Activated T-helper 1 cell treated with anti-CD3 and anti-CD28 coated beads, Interleukin-2, amount 50 U/mL, for 16 hours (primary cell): ENCODE measurements at places on chromosomes 3 and 15.

GRCh38 chr3:127780536-127781400 lies 41.5 kb downstream of the MGLL start:
- DNase-seq, result no peak

- no peak for DNase-seq
These were observed 5.9 kb upstream of the GRAMD2A start for GRCh38 chr15:72203507-72203837.

GRCh38 chr3:11464356-11464755 lies 179.4 kb downstream of the VGLL4 start:
- DNase-seq, result no peak

- DNase-seq, result no peak
These were observed 144.3 kb downstream of the TJP1 start for GRCh38 chr15:29677871-29678461.

GRCh38 chr3:22606938-22607337 lies 596.2 kb upstream of the UBE2E2 start:
- DNase-seq, result no peak

GRCh38 chr3:149723781-149724180 lies 28.5 kb downstream of the COMMD2 start:
- no peak for DNase-seq

- DNase-seq, result no peak
These were observed 375.9 kb upstream of the NAALADL2 start for GRCh38 chr3:174483254-174483653.

- no peak for DNase-seq
These were observed 90.1 kb downstream of the VGLL4 start for GRCh38 chr3:11553436-11554235.

DNA sequence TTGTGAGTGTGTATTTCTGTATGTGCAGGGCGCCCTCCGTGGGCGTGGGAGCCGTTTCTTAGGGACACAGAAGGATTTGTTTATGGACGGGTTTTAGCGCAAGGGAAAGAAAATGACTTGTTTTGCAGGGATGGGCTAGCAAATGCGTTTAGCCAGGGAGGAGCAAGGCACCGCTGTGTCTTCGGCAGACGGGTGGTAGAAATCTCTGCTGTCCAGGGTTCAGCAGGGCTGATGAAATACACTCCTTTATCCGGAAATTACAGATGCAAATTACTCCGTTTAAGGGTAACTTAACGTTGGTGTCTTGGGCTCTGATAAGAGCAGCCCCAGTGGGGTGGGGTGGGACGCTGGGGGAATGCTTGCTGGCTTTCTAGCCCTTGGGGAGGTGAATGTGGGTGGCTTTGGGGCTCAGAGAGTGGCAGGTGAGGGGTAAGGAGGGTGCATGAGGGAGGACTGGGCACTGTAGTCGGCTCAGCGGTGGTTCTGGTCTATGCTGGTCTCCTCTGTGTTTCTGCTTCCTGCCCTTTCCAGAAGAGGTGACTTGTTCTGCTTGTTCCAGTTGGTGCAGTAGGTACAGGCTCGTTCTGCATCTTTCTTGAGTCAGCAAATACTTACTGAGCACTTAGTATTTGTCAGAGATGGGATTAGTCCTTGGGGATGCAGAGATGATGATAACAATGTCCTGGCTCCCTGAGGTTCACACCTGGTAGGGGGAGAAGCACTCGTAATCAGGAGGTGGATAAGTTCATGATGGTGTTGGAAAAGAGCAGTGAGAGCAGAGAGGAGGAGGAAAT lies 954 bp downstream of the SV2B start:
- DNase-seq, result no peak

DNA sequence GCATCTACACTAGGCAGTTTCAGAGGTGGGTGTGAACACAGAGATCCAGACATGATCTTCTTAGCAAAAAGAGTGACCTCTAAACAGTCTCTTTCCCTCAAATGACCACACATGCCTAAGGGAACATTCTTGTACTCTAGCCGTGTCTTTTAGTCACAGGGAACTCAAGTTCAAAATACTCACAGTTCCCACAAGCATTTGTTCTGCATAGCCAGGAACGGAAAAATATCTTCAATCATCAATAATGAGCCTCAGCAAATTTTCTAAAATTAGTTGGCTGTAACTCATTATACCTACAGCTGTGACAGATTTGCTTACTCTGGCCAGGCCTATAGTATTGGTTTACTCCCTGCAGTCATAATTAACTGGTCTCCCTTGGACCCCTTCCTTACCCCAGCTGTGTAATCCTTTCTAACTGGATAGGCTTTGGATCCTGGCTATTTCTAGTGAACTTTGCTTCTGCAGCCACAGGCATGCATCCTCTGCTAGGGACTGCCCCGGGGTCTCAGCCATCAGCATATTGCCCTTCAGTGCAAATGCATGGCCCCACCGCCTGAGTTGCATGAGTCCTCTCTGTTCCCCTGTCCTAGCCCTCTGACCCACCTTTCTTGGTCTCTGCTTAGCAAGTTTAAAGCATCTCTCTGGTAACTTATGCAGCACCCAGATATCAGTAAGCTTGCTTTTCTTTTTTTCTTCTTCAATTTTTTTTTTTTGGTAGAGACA lies 56.0 kb upstream of the HACD2 start:
- no peak for DNase-seq

- DNase-seq, result no peak
These were observed 621 bp downstream of the RGMA start for GRCh38 chr15:93088200-93088980.
